ENCODE measurements at places on chromosomes 6 and 20.

GRCh38 chr6:56820060-56820459 is 134.8 kb upstream of the BEND6 start:
- DNase-seq = no peak

DNA sequence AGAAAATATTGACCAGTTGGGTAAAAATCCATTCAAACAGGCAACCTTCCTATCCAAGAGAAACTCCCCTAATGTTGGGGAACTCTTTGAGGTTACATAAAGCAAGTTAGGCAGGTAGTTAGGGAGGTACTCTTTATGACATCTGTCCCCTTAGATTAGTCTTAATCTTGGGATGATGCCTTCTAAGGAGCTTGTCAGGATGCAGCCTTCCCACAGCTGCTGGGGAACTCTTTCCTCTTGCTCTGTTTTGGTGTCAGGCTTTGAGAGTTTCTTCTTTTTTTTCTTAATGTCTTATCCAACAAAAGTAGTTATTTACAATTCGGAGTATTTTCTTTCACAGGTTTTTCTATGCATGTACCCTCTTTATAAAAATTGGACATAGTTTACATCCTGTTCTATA is 194.8 kb downstream of the CDKAL1 start:
- no peak for DNase-seq

- no peak for DNase-seq
These were observed 88.4 kb upstream of the PDE10A start for GRCh38 chr6:165751486-165751885.

- DNase-seq = no peak
These were observed 28.5 kb downstream of the HLA-B start for GRCh38 chr6:31328355-31328960.

- no peak for DNase-seq
These were observed 18.5 kb downstream of the POM121L2 start for GRCh38 chr6:27293436-27294098.

DNA sequence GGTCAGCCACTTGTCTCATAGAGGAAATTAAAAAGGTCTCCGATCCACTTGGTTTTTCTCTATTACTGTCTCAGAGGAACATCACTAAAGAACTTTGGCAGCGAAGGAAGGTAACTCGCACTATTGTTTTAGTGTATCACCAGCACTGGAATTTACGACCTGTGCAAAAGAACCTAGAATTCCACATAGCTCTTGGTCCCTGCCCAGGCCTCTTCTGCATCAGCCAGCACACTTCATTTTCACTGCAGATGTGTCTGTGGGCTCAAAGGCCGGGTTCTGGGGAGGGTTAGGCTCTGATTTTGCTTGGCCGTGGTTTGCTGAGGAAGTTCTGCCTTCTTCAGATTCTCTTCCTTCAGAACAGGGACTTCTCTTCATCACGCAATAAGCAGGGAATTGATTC is 102.8 kb upstream of the TMEM181 start:
- no peak for DNase-seq

All from common myeloid progenitor, CD34-positive (primary cell).